ENCODE measurements at places on chromosomes 1 and 21.

- DNase-seq = no peak
These were observed 66.1 kb downstream of the FASLG start for GRCh38 chr1:172724765-172725613.

DNA sequence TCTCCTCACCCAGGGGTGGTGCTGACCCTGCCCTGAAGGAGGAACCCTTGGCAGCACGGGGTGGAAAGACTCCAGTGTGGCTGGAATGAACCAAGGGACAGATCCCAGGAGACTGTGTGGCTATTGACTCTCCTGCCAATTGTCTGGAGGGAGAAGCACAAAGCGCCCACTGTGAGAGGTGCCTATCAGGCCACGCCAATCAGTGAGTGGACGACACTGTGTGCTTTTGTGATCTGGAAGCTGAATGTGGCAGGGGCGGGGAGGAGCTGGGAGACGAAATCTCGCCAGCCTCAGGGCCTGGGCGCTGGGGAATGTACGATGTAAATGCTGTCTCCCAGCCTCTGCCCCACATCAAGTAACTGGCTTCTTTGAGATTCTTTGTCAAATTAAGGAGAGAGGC is 167.1 kb downstream of the ZBTB18 start:
- DNase-seq = no peak

DNA sequence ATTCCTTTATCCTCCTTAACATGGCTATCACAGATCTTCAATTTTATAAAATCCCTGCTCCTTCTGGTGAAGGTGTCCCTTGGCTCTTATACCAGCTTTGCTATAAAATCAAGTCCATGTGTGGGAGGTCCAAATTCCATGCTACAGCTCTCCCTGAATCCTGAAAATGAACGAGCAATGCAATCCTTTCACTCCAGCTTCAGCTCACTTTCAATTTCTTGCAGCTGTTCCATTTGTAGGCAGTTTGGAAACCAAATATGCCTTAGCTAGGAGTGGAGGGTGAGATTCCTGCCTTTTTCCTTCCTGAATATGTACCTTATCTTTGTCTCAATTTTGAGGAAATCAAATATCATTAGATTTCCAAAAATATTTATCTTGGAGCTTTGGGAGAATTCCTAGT is 402.6 kb downstream of the TTLL7 start:
- DNase-seq = no peak

DNA sequence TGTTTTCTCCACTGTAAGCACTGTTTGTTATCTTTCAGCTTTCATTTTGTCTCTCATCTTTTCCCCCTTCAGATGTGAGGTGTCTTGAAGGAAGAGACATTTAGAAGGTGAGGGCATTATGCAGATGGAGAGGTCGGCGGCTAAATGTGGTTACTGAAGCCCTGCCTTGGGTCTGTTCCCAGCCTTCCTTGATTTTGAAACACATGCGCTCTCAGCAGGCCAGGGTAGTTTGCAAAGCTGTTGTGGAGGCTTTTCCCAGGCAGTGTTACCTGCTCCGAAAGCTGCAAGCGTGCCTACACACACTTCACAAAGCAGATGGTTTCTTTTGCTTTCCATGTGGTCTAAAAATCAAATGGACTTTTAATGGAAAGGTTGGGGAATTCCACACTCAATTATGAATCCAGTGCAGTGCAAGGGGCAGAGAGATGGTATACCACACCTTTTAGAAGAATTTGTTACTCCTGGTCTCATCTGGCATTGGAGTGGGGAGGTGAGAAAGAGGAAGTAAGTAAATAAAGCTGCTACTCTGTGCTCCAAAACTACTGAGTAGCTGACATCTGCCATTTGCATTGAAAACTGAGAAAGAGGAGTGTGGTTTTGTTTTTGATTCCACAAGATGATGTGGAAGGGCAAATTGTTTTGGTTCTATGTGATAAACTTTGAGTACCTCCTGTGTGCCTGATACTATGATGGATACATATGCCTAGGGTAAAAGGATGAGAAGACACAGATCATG is 91.9 kb downstream of the NFIA start:
- DNase-seq = no peak

DNA sequence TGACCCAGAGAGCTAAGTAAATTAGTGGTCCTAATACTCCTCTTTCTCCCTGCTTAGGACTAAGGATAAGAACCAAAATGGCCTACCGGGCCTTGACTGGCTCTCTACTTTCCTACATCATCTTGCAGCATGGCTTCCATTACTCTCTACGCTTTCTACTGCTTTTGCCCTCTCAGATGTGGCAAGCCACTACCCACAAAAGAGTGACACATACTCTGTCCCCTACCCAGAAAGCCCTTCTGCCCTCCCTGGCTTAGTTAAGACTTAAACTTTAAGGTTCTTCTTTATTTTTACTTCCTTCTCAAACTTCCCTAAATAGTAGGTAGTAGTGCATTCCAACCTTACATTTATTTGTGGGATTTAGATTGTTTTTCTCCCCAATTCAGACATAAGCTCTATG is 228.1 kb downstream of the TPR start:
- DNase-seq = no peak

GRCh38 chr1:112706505-112707220 is at the start of gene RHOC:
Gene RHOC (minus strand): TSS chr1:112707127. CDS start chr1:112703799, 3,328 bp downstream.
- DNase-seq = no peak

All from SK-N-DZ (cell line).